Non-pigmented ciliary epithelial cell (primary cell): ENCODE measurements at places on chromosomes 3 and 15.

GRCh38 chr3:52277972-52278509 is 408 bp downstream of the WDR82 start:
- DNase-seq, result no peak

- no peak for DNase-seq
These were observed 184.1 kb upstream of the TLE3 start for GRCh38 chr15:70281811-70282307.

DNA sequence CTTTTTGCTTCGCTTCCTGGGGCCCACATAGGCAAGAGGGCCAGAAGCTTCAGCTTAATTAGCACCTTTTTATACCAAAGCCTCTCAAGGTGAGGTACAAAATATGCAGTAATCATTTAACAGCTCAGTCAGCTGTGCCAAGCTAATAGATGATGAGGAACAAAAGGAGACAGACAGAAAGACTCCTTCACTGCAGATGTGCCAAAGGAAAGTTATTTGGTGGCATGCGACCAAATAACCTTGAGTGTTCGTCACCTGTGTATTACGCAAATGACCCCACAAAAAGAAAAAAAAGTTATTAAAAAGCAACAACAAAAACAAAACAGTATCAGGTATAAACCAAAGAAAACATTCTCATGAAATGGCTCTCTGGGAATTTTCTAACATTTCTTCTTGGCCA is 325.8 kb upstream of the IGF1R start:
- no peak for DNase-seq

- no peak for DNase-seq
These were observed 6.3 kb upstream of the SMAD3 start for GRCh38 chr15:67059127-67059553.

DNA sequence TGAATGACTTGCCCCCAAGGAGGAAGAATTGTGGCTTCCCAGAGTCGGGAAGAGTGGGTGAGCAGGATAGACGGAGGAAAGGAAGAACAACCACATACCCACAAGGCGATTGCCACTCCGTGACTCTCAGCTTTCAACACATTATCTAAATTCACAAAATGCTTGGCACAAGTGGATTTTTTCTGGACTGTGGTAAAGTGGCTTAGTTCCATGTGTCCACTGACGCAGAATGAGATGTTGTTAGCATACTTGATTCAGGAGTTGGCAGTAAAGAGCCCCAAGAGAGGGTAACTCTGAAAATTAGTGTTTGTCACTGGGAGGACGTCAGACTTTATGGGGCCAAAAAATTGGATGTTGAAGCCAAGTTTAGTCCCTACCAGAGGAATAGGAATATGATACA is 198.8 kb upstream of the CTNNB1 start:
- DNase-seq, result no peak

GRCh38 chr15:75349851-75350588 is 3.2 kb downstream of the NEIL1 start:
- no peak for DNase-seq

- DNase-seq, result no peak
These were observed 64.9 kb upstream of the MYO5C start for GRCh38 chr15:52360229-52361203.

DNA sequence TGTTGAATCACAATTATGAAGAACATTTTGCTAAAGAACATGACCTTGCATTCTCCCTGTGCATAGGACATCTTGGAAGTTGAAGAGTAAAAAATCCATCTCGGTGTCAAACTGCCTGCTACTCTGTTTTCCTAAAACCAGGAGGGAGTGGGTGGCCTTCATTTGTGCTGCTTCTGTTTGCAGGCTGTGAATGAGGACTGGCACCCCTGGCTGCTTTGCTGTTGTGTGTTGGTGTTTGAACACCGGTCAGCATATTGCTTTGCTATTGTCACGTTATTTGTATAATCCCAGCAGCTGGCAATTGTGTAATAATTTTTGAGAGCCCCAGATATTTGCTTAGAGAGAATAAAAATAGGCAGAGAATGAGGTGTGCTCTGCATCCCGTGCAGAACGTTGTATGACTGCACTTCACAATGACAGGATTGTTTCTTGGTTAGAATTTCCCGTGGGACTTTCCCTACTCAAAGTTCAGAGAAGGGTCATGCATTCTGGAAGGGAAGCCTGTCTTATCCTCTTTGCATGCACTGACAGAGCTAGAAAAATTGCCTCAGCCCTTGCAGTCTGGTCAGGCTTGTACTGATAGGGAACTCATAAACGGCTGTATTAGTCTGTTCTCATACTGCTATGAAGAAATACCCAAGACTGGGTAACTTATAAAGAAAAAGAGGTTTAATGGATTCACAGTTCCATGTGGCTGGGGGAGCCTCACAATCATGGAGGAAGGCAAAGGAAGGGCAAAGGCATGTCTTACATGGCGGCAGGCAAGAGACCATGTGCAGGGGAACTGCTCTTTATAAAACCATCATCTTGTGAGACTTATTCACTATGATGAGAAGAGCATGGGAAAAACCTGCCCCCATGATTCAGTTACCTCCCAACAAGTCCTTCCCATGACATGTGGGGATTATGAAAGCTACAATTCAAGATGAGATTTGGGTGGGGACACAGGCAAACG is 16.3 kb downstream of the SV2B start:
- no peak for DNase-seq

- DNase-seq, result peak; percentile 90
These were observed 11.0 kb upstream of the ARL14 start for GRCh38 chr3:160665784-160666526.
